ENCODE measurements at places on chromosomes 12 and 14. TPM values are rescaled to one million over a fixed set of nuclear protein-coding genes. Genes with fewer than 3 reads are reported as not detected.

Gene FGD4
- 48.2 TPM for total RNA-seq

- no peak for DNase-seq
- H3K4me3 ChIP-seq = no peak overlapping the region
- H3K4me1 ChIP-seq = no peaks in the 10 kb centered on the region
- no peak overlapping the region for H3K27ac ChIP-seq
- H3K27me3 ChIP-seq = peaks cover 26% of the 10 kb centered on the region
These were observed 1.7 kb upstream of the SMOC1 start for GRCh38 chr14:69877492-69877891.

DNA sequence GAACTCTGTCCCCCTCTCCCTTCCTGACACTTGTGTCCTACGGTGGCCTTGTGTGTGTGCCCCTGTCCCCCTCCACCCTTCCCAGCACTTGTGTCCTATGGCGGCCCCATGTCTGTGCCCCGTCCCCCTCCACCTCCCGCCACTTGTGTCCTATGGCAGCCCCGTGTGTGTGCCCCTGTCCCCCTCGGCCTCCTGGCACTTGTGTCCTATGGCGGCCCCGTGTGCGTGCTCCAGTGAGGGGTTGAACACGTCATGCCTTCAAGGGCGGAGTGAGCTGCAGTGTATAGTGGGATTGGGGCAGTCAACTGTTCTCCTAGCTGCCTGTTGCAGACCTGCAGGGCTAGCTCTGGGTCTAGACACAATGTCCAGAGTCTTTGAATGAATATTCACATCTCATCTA lies 108.7 kb downstream of the GLT1D1 start:
- no peaks in the 10 kb centered on the region for H3K27me3 ChIP-seq
- H3K4me1 ChIP-seq = peaks cover 6% of the 10 kb centered on the region
- no peak overlapping the region for H3K4me3 ChIP-seq
- DNase-seq = no peak
- no peaks in the 10 kb centered on the region for H3K36me3 ChIP-seq
- H3K27ac ChIP-seq = no peak overlapping the region

- H3K4me3 ChIP-seq = no peak overlapping the region
- no peaks in the 10 kb centered on the region for H3K27me3 ChIP-seq
- no peak for DNase-seq
These were observed 11.9 kb downstream of the ARL6IP4 start for GRCh38 chr12:122992386-122992785.

- H3K27me3 ChIP-seq = no peaks in the 10 kb centered on the region
- H3K27ac ChIP-seq = no peak overlapping the region
- DNase-seq = no peak
- H3K4me1 ChIP-seq = no peaks in the 10 kb centered on the region
- no peaks in the 10 kb centered on the region for H3K36me3 ChIP-seq
These were observed 11.8 kb upstream of the POLR3B start for GRCh38 chr12:106345746-106346145.
